Stimulated activated CD4-positive, alpha-beta T cell treated with anti-CD3 and anti-CD28 coated beads, Interleukin-4, amount 100 ng/mL, for 1 hour (primary cell): ENCODE measurements at places on chromosomes 3 and 15.

DNA sequence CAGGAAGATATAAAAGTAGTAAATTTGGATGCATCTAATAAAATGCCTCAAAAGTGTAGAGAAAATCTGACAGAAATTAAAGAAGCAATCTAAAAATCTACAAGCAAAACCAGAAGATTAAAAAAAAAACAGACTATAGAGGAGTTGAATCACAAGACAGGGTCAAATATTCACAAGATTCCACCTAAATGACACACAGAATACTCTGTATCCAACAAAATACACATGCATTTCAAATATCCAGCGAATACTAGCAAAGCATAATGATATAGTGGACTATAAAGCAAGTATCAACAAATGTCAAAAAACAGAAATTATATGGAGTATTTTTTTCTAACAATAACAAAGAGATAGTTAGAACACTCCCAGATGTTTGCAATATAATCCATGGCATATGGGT lies 20.5 kb upstream of the ACTC1 start:
- no peak for DNase-seq

GRCh38 chr3:52289747-52290595 lies 2.3 kb downstream of the GLYCTK start:
- no peak for DNase-seq

- DNase-seq, result no peak
Measured at GRCh38 chr15:77811270-77811669, 178.6 kb upstream of the LINGO1 start.

GRCh38 chr15:92049290-92049989 lies 195.9 kb downstream of the SLCO3A1 start:
- DNase-seq, result no peak

DNA sequence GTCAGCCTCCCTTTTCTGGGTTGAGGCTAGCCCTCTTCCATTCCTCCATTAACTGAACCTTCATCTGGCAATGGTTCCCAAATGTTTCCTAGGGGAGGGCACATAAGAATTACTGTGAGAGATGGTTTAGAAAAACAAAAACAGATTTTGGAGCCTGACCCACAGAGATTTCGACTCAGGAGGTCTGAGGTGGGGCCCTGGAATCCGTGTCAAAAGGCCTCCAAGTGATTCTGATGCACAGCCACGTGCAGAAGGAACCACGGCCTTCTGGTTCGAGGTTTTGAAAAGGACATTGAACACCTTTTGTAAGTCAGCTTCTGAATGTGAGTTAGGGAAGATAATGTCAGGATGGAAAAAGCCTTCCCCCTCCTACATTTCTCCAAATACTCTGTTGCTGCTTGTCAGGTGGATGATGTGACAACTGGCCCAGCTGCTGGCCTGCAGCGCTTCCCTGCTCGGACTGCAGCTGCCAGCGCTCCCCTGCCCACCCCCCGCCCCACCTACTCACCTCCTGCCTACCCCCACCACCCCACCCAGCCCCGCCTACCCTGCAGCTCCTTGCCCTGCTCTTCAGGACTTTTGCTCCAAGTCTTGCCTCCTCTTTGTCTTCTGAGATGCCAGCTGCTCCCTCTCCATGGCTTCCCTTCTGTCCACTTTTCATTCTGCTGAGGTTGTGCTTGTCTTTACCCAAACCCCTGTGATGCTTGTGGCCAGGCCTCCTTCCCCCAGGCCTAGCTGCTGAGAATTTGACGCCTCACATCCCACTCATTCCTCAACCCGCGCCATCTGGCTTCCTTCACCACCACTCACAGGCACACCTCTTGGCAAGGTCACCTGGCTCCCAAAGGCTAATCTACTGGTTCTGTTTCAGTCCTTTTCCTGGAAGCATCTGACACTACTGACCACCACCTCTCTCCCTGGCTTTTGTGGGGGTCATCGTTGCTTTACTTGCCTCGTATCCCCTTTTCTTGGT lies 6.6 kb downstream of the EHD4 start:
- no peak for DNase-seq

GRCh38 chr3:181728470-181729340 lies 17.0 kb downstream of the SOX2 start:
- DNase-seq, result no peak
